ENCODE measurements at places on chromosomes 11 and 22.

- DNase-seq: no peak
These were observed 65.1 kb upstream of the RASD2 start for GRCh38 chr22:35475545-35475944.

GRCh38 chr11:12765428-12765827 lies 91.2 kb downstream of the TEAD1 start:
- no peak for DNase-seq

DNA sequence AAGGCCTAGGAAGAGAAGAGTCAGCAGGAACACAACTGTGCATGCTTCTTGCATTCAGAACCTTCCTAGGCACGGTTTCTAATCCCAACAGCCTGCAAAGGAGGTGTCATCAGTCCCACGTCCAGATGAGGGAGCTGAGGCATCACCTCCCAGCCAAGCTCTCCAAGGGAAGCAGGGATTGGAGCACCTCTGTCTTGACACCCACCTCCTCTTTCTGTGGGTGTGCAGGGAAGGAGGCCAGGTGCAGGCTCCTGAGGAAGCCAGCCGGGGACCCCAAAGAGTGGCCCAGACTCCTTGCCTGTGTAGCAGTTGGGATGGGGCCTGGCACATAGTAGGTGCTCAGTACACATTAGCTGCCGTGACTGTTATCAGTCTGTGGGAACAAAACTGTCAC lies 2.0 kb downstream of the PNPLA5 start:
- DNase-seq: no peak

DNA sequence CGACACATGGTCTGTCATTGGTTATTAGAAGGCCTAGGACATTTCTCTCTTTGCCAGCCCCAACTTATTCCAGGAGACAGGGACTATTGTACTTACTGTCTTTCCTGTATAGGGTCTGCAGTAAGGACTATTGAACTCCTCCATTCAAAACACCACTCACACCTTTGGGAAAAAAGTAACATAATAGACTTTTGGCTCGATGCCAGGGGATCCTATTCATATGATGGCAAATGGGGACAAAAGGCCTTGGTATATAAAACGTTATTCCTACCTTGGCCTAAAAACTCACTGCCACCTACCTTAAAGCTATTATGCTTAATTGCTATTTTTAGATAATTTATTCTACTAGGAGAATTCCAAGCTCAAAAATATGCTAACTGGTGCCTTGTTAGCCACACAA lies 6.3 kb upstream of the NDUFC2 start:
- no peak for DNase-seq

DNA sequence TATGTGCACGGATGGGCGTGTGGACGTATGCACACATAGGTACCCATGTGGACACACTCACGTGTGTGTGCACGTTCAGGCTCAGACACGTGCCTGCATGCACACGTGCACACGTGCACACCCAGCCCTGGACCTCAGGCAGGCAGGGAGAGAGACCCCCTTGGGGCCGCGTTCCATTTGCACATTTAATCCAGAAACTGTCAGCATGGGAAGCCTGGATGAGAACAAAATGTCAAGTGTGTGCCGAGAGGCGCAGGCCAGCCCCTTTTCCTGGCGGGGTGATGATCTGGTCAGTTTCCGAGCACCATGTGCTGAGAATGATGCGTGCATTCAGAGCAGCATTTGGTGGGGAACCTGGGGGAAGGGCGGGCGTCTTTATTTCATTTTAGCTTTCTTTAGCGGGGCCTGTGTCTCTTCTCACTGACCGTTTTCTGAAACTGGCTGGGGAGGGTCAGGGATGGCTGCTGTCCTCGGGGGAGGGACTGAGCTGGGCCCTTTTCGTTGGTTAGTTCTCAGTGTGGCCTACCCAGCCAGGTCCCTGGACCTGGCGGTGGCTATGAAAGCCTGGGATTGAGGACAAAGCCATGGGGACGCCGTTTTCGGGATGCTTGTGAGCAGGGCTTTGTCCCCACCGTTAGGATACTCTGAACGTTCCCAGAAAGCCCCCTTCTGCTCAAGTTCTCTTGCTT lies 96.3 kb downstream of the KCNQ1 start:
- DNase-seq: no peak
